ENCODE measurements at places on chromosomes 2 and 18. TPM values are rescaled to one million over a fixed set of nuclear protein-coding genes. Genes with fewer than 3 reads are reported as not detected.

Gene UGT1A8
- not detected for total RNA-seq

Gene LGALSL
- 4.3 TPM for total RNA-seq

Gene DPYSL5
- not detected for total RNA-seq

Gene MAP4K4
- total RNA-seq = 210 TPM

Gene UGT1A5
- total RNA-seq = not detected

Gene PCARE
- total RNA-seq = not detected
